ENCODE measurements at places on chromosomes 2 and 18.

DNA sequence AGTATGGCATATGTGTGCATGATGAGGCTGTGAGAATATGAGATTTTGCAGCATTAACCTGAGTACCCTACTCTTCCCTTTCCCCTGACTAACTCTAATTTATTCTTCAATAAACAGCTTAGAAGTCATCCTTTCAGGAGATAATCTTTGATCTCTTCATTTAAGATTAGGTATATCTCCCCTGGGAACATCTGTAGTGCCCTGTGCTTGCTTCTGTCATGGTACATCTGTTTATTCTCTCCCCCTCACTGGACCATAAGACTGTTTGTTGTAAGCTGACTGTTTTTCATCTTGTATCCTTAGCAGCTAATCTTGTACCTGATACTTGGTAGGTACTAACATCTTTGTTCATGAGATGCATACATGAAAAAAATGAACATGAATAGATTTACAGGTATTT is 83.1 kb downstream of the MBD5 start:
- DNase-seq, result no peak

DNA sequence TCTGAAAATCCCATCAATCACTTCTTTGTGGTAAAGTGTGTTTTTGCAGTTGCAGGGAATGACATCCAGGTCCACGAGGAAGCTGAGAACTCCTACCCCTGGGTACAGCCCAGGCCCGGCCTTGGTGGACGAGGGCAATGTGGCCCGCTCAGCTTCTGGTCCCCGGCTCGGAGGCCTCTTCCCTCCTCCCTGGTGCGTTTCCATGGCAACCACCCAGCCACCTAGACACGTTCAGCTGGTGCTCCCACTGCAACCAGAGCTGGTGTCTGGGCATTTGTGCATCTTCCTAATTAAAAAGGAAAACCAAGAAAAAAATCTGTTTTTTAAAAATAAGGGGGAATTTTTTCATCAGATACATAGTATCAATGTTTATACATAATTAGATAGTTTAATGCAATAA is 603.6 kb upstream of the SALL3 start:
- no peak for DNase-seq

GRCh38 chr2:217282531-217282930 is 422.7 kb upstream of the TNP1 start:
- DNase-seq, result no peak

- no peak for DNase-seq
These were observed 4.1 kb upstream of the SLC39A10 start for GRCh38 chr2:195652911-195653310.

DNA sequence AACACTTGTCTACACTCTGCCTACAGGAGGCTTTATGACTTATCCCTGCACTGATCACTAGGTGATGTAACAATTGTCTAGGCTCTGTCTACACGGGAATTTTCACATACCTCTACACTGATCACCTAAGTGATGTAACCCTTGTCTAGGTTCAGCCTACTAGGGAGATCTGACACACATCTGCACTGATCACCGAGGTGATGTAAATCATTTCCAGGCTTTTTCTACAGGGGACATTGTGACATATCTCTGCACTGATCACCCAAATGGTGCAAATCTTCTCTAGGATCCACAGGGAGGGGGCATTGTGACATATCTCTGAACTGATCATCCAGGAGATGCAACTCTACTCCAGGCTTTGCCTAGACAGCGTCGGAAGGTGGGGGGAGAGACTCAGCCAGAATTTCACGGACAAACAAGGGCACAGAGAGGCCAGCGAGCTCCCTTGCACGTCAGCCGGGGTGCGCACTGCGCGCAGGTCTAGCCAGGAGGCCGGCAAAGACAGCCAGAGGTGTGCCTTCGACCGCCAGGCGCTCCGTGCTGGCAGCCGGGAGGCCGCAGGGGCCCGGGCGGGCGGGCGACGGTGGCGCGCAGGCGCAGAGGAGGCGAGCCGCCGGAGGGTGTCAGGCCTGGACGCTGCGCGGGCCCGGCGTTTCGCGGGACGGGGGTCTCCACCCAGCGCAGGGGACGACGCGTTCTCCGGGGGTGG is 46.9 kb upstream of the USP14 start:
- DNase-seq, result peak; percentile 58

GRCh38 chr2:122136056-122136455 is 380.6 kb downstream of the TSN start:
- no peak for DNase-seq

GRCh38 chr2:47620770-47621437 is 162.0 kb upstream of the MSH6 start:
- no peak for DNase-seq

GRCh38 chr2:240565333-240566202 is 2.7 kb upstream of the RNPEPL1 start:
- DNase-seq, result peak; percentile 94

DNA sequence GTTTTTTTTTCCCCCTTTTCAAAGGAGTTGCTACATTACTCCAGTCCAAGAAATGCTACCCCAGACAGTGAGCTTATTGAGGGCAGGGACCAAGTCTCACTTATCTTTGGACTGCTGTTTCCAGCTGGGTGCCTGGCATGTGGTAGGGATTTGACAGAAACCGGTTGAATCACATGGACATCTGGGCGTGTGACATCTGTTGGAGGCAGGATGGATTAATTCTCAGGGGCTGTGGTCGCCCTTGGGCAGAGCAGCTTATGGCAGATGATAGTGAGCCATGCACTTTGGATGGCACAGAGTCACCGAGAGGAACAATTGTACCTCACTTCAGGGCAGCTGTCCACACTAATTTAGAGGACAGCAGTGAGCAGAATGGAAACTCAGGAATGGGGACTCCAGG is 254.6 kb upstream of the ID2 start:
- DNase-seq, result no peak

DNA sequence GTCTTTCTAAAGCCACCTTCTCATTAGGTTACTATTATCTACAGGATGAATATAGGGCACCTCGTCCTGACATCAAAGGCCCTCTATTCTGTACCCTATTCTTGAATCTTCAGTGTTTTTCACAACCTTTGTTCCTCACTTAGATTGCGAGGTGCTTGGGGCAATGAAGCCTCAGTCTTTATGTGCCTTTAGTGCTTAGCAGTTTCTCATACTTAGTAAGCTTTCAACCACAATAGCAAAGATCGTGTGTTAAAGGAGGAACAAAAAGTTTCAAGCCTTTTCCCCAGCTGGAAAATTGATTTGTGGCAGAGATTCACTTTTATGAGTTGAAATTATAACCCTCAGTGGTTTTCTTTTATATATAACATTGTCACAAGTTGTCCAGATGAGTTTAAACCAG is 226.9 kb downstream of the MYO3B start:
- DNase-seq, result no peak
